Esophagus squamous epithelium (tissue), 5 donors: ENCODE measurements at places on chromosomes 11 and 22.

GRCh38 chr11:116414357-116414880 is 358.4 kb downstream of the BUD13 start:
- no peak for DNase-seq

DNA sequence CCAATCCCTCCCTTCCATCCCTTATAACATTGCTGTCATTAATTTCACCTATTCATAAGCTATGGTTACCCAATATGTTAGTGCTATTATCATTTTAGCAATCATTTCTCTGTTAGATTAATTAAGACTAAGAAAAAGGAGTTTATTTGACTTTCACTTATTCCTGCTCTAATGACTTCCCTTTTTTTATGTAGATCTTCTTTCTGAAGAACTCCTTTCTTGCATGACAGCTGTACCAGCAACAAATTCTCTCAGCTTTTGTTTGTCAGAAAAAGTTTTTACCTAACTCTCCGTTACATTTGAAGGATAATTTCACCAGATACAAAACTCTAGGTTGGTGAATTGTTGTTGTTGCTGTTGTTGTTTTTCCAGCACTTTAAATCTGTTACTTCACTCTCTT is 28.6 kb upstream of the OR8B8 start:
- DNase-seq, result no peak

DNA sequence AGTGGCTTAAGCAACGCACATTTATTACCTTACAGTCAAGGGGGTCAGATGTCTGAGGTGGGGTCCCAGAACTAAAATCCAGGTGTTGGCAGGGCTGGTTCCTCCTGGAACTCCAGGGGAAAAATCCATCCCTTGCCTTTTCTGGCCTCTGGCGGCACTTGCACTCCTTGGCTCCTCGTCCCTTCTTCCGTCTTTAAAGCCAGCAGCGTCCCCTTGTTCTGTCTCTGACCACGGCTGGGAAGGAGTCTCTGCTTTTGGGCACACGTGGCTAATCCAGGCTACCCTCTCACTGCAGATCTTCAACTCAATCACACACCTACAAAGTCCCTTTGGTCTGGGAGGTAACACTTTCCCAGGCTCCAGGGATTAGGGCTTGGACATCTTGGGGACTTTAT is 73.5 kb upstream of the WNT7B start:
- DNase-seq, result no peak

- DNase-seq, result no peak
These were observed 257.5 kb downstream of the TMEM135 start for GRCh38 chr11:87295237-87295636.

GRCh38 chr22:21003782-21004181 is 1.9 kb upstream of the THAP7 start:
- DNase-seq, result no peak

GRCh38 chr11:80297858-80298632 is 857.2 kb upstream of the TENM4 start:
- DNase-seq, result no peak

GRCh38 chr11:6618117-6619003 is 862 bp downstream of the TPP1 start:
- DNase-seq, result no peak

GRCh38 chr22:29093501-29094300 is 20.9 kb downstream of the KREMEN1 start:
- no peak for DNase-seq

DNA sequence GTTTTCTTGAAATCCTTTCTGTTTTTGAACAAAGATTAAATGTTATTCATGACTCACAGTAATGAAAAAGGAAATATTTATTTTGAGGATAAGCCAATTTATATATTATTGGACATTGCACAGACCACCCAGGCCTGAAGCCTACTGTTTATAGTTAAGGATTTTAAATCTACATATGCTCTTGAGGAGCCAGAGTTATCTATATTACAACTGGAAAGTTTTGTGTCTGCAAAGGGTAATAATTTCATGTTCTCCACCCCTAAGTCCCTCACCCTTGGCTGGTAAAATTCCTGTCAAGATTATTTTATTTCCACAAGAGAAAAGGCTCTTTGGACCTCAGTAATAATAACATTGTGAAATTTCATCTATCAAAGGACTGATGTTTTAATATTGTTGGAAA is 228.2 kb downstream of the TMEM135 start:
- DNase-seq, result no peak

DNA sequence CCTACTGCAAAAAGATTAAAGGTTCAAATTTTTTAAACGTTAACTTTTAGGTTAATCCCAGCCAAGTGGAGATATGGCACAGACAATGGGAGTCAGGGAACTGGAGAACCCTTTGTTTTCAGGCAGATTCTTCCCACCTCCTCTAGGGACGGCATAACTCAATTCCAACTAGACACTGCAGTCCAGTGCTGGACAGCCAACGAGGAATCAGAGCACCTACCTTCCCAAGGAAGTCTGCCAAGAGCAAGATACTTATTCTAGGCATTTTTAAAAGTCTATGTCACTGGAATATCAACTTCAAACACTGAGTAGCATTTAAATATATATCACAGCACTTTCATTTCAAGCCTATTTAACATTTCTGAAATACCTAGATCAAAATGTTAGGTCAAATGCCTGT is 7.3 kb downstream of the CADM1 start:
- DNase-seq, result no peak

- DNase-seq, result no peak
These were observed 208.6 kb downstream of the KIRREL3 start for GRCh38 chr11:126791991-126792390.

- no peak for DNase-seq
These were observed 28.5 kb downstream of the CELF1 start for GRCh38 chr11:47524291-47524874.

GRCh38 chr11:2214527-2215229 is 43.1 kb upstream of the TH start:
- DNase-seq, result no peak

DNA sequence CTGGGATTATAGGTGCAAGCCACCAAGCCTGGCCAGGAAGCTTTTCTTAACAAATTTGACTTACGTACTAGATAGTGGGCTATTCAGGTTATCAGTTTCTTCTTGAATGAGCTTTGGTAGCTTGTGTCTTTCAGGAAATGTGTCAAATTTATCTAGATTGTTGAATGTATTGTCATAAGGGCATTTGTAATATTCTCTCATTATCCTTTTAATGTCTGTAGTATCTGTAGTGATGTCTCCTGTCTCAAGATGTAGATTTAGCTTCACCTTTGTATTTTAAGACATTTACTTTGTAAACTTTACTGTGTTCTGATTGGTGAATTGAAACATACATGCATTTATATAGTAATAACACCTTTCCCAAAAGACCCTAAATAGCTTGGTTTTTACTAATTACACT is 20.7 kb downstream of the ARHGAP8 start:
- DNase-seq, result no peak

GRCh38 chr11:73249304-73249703 is 22.8 kb upstream of the P2RY6 start:
- no peak for DNase-seq

GRCh38 chr11:133710241-133710640 is 135.1 kb downstream of the SPATA19 start:
- no peak for DNase-seq

DNA sequence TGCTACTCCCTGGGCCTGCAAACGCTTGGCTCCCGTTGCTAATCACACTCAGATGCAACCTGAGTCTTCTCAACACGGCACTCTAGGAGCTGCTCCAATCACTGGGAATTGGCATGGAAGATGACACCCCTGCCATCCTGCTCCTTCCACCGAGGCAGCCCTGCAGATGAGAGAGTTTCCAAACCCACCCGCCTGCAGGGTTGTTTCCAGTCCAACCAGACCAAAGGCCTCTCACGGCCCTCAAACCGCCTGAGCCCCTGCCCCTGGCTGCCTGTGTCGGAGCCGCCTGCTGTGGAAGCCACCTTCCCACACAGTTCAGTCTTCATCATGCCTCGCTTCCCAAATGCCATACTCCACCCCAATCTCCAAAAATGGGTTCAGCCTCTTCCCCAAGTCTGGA is 36.8 kb upstream of the TP53I11 start:
- DNase-seq, result no peak

- no peak for DNase-seq
These were observed 36.0 kb downstream of the IRAG1 start for GRCh38 chr11:10657308-10658271.

- no peak for DNase-seq
These were observed 18.9 kb downstream of the SHANK3 start for GRCh38 chr22:50691521-50691920.

DNA sequence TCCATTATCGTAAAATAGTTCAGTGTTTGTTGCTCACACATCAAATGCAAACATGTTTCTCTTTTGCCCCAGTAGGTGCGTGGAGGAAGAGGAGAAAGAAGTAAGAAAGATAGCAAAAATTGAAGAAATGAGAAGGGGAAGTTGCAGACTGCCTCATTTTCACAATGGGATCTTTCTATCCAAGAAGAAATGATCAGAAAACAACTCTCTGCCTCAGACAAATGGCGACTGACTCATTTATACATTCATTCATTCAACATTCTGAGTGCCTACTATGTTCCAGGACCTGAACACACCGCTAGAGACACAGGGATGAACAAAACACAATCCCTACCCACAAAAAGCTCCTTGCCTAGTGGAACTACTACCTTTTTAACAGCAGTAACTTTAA is 367 bp downstream of the HPS5 start:
- DNase-seq, result no peak

DNA sequence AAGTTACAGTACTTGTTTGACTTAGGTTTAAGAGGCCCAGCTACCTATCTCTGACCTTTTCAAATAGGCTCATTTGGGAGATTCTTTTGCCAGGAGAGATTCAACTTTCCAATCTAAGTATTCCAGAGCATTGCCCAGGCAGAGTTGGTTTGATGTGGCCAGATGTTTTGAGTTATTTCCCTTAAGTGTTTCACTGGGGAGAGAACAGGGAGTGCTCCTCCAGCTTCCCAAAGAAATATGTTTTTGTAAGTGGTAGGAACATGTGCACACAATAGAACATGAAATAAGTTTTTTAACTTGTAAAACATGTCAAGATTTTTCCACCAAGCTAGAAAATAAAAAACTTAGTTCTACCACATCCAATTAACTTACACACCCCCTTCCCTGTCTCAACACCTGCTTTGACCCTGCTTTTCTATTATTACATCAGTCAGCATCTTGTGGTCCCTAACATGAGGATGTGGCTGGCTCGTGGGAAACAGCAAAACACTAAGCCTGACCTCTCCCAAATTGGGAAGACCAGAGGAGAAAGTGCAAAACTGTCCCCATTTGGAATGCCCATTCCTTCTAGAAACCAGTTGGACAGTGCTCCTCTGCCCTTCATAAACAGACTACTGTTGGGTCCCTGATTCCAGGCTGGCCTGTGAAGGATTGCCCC is 70.4 kb upstream of the RASSF10 start:
- no peak for DNase-seq
